NCI-H1048 (cell line): ENCODE measurements at places on chromosomes 2 and 18.

- DNase-seq, result no peak
Measured at GRCh38 chr2:148899638-148900318, 24.8 kb downstream of the KIF5C start.

DNA sequence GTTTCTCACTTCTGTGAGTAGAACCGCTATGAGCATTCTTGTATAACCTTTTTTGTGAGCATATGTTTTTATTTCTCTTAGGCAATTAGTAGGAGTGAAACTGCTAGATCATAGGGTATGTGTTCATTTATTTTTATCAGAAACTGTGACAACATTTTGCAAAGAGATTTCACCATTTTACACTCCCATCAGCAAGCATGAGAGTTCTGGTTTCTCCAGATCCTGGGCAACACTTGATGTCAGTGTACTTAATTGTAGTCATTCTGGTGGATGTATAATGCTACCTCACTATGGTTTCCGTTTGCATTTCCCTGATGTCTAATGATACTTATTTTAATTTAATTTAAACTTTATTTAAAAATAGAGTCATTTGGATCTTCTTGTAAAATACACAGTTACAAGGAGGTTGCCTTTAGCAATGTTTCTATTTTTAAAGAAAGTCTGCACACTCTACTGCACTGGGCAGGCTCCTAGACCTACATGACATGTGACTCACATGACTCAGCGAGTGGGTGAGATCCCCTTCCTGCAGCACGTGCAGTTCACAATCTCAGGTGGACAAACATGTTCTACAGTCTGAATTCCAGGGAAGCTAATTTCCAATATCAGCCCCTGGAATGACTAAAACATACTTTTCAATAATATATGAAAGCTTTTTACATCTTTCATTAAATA lies 127.0 kb upstream of the BCL2L11 start:
- DNase-seq, result no peak

DNA sequence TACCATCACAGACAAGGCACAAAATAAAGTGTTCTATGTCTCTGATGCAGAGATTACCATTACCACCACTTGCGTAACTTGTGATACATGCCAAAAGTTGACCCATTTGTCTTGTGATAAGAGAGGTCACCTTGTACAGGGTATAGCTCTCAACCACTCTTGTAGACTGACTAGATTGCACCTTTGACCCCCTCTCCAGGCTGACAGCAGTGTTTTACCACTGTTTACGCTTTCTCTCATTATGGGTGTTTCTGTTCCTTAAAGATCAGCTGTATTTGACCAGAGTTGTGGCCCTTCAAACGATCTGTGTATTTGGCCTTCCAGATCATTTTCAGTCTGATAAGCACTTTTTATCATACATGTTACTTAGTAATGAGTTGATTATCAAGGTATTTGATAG lies 215.7 kb upstream of the HNMT start:
- DNase-seq, result no peak

- DNase-seq, result no peak
Measured at GRCh38 chr2:151459358-151459757, 49.7 kb downstream of the RIF1 start.

- peak; percentile 66 for DNase-seq
Measured at GRCh38 chr18:75209129-75209950, at the start of gene PTGR3. TSS of gene PTGR3 (minus strand) at chr18:75209139. CDS start at chr18:75209058, 81 bp downstream.

DNA sequence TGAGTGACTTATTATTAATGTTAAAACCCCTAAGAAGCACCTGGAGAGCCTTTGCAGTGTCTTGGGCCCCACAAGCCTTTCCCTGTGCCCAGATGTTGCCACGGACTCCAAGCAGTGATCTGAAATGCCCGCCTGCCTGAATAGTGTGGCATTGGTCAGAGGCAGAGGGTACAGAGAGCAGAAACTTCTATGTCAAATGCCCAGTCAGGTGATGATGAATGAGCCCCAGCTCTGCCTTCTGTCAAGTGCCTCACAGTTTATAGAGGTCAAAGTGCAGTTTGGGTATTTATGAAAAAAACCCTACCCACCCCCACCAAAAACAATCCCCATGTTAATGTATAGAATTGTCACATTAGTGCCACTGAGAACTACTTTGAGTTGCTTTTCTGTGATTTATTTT lies 170.0 kb upstream of the SIX3 start:
- no peak for DNase-seq

DNA sequence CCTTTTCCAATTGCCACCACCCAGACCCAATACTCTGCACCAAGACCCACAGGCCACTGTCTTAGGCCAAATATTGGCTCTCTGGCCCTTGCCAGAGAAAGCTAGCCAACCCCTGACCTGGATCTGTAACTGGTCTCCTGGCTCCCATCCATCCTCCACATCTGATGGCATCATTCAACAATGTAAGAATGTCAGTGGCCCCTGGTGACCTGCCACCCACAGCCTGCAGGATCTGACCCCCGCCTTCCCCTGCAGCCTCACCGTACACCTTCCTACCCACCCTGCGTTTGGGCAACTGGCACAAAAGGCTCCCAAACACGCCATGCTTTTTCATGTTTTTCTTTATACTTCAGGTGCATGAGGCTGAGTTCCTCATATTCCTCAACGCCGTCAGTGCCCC lies 60.0 kb upstream of the ASAP2 start:
- no peak for DNase-seq

DNA sequence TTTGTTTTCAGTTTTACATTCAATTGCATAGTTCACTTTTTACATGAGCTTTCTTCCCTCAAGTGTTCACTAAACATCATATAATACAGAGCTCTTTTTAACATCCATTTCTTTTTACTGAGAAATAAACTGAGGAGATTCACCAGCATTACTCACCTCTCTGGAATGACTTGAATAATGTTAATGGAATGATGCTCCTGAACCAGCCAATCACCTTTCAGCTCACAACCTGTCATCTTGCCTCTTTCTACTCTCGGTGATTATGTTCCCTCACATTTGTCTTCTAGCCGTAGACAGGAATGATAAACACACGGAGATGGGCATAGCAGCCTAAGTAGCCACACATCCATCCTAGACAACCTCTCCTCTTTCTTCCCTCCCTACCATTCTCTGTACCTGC lies 301.7 kb downstream of the PAX3 start:
- no peak for DNase-seq

- no peak for DNase-seq
Measured at GRCh38 chr2:194291104-194291503, 1365.9 kb upstream of the SLC39A10 start.

DNA sequence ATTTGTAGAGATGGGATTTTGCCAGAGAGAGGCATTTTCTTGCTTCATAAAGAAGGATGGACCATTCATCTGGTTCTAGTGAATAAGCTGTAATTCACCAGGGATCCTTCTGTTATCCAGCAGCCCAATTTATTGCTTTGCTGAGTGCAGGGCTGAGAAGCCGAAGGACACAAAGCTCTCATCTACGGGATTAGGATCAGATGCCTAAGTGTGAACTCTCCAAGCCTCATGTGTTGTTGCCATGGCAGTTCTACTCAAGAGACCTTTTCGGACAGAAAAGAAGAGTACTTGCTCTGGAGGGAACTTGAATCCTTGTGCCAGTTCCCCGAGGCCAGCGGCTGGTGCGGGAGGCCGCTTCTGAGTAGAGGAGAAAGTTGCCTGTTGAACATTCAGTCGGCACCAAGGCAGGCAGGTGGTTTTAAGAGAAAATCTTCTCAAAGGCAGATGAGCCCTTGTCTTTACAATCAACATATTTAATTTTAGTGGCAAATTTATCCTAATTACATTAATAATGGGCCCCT lies 38.4 kb upstream of the MBP start:
- no peak for DNase-seq

DNA sequence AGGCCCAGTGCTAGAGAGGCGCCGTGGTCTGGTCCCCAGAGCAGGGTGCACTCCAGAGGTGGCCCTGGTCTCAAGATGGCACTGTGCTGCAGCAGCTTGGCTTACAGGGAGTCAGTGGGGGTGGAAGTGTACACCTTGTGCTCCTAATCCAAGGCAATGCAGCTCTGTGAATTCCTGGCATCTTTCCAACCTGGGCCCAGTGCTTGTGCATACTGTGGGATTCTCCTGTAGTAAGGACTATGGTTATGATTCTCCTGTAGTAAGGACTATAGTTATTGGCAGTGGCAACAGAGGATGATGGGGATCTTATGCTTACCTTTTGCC lies 616.7 kb upstream of the REG3G start:
- DNase-seq, result no peak

DNA sequence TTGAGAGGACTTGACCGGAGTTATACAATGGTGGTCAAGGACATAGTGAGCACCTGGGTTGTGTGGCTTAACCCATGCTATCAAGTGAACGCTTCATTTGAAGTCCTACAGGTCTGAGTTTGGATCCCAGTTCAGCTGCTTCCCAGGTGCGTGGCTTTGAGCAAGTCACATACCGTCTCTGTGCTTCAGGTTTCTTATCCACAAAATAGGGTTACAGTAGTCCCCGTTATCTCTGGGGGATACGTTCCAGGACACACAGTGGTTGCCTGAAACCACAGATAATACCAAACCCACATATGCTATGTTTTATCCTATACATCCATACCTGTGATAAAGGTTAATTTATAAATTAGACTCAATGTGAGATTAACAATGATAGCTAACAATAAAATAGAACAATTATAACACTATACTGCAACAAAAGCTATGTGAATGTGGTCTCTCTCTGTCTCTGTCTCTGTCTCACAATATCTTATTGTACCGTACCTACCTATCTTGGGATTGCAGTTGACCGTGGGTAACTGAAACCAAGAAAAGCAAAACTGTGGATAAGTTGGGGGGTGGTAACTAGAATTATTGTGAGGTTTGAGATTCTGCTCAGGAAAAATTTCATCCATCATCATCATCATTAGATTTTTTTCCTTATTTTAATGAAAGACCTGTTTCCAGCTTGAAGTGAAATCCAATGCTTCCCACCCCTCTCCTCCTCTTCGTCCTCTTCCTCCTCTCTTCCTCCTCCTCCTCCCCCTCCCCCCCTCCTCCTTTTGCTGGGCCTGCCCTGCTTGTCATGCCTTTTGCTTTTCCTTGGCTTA lies 22.7 kb downstream of the LBH start:
- no peak for DNase-seq

GRCh38 chr2:233351423-233351822 lies 2.9 kb upstream of the DGKD start:
- no peak for DNase-seq

DNA sequence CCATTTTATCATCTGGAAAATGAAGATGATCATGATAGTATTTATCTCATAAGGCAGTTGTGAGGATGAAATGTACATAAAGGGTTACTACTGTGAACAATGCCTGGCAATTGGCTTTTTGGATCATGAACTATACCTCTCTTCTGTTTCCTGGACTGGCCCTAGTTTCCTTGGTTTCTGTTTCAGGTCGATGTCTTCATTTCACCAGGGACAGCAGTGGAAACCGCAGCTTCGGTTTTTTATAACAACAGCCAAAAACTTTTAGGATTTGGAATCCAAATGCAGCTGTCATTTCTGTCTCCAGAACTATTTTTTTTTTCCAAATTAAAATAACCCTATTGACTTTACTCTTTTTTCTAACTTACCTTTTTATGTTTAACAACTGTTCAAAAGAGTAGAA lies 425.1 kb downstream of the RND3 start:
- DNase-seq, result no peak

DNA sequence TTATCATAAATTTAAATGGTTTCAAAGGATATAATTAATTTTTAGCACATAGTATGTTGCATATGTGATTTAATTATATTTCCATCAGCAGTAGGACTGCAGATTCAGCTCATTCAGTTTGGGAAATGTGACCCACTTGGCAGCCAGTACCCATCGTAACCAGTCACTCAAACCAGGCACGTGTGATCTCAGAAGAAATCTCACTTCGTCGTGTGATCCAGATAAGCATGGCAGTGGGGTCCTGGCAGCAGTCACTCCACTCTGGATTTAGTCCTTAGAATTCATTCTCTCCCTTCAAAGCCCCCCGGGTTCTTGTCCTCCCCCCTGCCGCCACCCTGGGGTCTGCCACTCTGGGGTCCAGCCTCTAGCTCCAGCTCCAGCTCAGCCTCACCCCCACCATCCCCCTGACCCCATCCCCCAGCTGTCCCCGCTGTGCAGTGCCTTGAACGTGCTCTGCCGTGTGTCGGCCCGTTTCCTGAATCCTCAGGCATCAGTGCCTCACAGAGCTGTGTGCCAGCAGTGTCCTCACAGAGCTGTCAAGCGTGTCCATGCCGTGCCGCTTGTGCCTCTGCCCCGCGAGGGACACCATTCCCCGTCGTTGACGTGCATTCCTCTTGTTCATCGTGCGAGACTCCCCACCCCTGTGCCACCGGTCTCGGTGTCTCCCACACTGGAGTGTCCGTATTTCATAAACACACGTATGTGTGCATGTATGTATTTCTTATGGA lies 34.8 kb downstream of the TRAPPC12 start:
- DNase-seq, result no peak
